Daoy (cell line): ENCODE measurements at places on chromosomes 2 and 18.
A peak's percentile ranks its signal among the peaks of the same experiment; 100 is the strongest.

DNA sequence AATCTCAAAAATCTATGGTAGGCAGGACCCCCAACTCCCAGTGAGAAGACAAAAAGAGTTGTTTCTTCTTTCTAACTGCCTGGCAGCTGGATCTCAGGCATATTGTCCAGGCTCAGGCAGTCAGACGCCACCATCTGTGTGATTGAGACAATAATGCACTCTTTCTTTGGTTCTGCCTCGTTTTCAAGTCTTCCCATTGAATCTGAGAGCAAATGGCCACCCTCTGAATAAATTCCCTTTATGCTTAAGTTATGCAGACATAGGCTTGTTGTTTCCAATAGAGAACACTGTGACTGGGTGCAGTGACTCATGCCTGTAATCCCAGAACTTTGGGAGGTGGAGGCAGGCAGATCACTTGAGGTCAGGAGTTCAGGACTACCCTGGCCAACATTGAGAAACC is 15.3 kb upstream of the CD207 start:
- DNase-seq = no peak

- DNase-seq = peak; percentile 29
Observed at GRCh38 chr18:61475931-61476330, 142.7 kb downstream of the CDH20 start.

DNA sequence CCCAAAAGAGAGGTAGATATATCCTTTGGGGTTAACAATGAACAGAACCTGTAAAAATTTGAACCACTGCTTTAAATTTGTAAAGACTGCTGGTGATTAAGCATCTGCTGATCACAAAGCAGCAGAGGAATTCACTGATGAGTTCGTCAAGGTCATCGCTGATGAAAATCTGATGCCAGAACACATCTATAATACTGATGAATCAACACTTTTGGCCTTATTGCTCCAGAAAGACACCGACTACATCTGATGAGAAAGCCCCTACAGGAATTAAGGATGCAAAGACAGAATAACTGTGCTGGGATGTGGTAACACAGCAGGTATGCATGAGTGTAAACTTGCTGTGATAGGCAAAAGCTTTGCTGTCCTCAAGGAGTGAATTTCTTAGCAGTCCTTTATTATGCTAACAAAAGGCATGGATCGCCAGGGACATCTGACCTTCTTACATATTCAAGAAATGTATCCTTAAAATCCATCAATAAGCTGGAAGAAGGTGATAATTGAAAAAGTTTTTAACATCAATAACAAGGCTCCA is 30.5 kb upstream of the SGPP2 start:
- no peak for DNase-seq

- peak; percentile 86 for DNase-seq
Observed at GRCh38 chr2:23390152-23390551, 5.2 kb downstream of the KLHL29 start.

- DNase-seq = no peak
Observed at GRCh38 chr18:33588361-33588760, 10.3 kb downstream of the ASXL3 start.

- no peak for DNase-seq
Observed at GRCh38 chr2:42359304-42359964, 1.6 kb downstream of the COX7A2L start.

DNA sequence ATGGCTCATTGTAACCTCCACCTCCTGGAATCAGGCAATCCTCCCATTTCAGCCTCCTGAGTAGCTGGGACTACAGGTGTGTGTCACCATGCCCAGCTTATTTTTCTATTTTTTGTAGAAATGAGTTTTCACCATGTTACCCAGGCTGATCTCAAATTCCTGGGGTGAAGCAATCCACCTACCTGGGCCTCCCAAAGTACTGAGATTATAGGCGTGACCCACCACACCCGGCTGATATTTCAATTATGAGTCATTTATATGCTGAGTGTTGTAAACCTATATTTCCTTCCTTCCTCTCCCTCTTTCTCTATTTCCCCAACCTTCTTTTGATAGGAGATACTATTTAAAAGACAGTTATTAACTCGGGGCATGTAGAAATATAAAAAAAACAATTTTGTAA is 469.6 kb upstream of the ID2 start:
- DNase-seq = no peak

DNA sequence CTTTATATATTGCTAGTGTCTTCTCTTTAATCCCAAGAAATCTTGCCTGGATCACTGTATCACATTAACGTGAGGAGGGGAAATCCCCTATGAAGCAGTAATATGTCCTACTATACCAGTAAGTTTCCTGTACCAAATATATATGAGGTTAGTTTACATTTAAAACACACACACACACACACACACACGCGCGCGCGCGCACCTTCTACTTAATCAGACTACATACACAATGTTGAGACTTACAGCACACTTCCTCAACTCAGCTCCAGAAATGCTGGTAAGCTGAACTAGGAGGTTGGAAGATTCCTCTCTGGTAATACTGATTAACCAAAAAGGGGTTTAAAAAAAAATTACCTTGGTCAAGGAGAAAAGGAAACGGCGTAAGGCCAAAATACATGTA is 49.3 kb downstream of the USP34 start:
- DNase-seq = no peak

DNA sequence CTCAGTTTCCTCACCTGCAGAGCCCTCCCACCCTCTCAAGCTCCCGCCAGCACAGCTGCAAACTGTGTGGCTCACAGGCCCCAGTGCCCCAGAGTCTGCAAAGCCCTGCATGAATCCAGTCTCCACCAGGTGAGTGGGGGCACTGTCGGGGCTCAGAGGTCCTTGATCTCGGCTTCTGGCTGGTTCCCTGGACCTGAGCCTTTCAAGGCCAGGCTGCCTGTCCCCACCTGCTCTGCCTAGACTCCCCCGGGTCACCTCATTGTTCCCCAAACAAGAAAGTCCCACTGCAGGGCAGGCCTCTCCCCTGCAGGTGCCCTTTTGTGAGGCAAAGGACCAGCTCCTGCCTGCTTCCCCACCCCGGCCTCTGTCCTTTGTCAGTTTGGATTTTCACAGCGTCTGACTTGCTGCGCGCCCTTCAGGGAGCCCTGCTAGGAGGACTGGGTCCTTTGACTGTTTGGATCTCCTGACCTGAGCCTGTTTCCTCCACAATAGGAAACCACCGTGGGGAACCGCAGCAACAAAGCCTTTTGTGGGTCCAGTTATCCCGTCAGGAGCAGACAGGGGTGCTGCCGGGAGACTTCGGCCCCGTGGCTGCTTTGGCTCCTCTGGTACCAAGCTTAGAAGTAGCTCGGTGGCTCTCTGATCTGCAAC is 200.5 kb upstream of the HDAC4 start:
- no peak for DNase-seq

DNA sequence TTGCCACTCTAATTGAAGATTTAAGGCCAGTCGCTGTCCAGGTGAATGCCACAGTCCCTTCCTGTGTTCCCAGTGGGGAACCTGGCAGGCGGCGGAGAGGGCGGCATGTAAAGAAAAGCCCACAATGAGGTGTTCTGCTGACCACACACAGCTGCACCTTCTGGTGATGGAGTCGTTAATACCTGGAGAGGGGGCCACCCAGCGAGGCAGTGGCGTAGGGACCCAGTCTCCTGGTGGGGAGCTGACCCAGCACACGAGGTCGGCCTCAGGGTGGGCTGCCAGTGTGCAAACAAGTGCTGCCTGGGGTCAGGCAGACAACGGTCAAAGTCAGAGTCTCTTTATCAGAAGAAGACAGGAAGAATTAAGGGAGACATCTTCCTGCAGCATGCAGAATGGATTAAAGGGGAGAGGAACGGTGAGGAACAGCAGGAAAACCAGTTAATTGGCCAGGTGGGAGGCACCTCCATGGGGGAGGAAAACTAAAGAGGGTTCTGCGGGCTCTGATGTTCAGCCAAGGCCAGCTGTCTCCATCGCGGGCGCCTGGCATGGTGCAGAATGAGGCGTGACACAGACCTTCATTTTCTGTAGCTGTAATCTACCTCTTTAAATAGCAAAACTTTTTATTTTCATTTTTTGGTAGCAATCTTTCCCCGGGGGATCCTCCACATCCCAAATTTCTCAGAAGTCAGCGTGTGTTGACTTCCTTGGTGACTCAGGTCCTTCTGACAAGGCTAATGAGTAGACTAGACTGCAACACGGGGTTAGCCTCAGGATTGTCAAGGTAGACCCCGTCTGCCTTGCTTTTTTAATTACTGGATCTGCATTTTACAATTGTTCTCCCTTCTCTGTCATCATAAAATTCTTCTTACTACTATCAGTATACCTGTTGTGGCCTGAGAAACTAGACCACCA is 78.3 kb downstream of the SMAD7 start:
- peak; percentile 70 for DNase-seq

DNA sequence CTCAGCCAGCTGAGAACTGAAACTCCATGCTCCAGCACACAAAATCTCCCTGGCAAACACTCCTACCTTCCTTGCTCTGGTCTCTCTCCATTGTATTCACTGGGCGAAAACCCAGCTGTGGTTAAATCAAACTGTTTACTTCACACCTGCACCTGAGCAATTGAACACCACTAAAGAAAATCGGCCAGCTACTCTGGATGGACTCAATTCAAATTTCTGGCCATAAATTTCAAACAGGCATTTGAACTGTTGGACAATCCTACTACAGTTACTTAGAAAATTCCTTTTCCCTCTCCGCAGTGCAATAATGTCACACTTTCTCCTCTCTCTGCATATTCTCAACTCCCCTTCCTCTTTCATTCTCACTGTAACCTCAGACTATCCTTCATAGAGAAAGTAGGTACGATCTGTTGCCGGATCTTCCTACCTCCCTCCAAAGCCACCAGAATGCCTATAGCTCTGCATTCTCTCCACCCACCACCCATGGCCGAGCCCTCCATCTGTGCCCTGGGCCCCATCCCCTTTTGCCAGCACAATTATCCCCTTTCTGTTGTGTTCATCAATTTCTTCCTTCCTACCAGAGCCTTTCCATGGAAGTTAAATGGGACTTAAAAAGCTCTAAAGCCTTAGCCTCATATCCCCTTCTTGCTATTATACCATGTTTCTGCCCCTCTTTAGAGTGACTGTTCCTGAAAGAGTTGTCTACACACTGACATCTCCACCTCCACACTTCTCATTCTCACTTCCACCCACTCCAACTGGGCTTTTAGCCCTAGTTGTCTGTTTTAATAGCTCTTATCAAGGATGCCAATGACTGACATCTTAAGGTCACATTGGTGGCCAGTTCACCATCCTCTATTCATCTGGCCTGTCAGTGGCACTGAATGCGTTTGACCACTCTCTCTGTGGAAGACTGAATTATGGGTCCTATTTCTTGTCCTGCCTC is 127.5 kb upstream of the SLC1A4 start:
- no peak for DNase-seq

- DNase-seq = no peak
Observed at GRCh38 chr18:6857300-6857699, 127.8 kb downstream of the ARHGAP28 start.

- DNase-seq = no peak
Observed at GRCh38 chr2:98347298-98348065, 1.2 kb downstream of the CNGA3 start.

DNA sequence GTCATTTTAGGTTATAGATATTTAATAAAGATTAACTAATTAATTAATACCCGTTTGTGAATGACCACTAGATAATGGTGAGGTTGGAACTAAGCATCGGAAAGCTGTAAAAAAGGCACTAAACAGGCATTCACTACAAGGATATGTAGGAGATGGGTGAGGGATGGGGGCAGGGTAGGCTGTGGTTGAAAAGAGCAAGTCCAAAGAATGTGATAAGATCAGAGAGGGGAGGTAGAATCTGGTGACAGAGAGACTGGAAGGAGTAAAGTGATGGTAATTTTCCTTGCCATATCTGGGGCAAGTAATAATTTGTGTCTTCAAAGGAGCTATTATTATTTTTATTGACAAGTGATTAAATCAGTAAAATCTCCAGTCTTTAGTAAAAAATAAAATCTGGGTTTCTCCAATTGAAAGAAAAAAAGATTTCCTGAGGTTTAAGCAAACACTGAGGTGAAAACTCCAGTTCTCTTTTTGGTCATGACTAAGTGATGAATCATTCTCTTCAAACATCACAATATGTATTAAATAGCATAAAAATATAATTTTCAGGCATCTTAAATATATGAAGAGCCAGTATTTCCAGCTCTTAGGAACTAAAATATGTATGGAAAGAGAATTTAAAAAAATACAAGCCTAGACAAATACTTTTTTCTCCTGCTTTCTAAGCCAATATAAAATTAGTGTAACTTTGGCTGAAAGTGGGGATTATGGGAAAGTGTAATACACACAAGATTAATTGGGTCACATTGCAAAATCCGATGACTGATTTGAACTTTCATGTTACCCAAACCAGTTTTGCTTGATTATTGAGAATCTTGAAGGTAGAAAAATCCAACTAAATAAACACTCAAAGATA is 259.1 kb upstream of the RBMS1 start:
- DNase-seq = peak; percentile 73

- no peak for DNase-seq
Observed at GRCh38 chr2:182726473-182726872, 10.4 kb downstream of the DNAJC10 start.

DNA sequence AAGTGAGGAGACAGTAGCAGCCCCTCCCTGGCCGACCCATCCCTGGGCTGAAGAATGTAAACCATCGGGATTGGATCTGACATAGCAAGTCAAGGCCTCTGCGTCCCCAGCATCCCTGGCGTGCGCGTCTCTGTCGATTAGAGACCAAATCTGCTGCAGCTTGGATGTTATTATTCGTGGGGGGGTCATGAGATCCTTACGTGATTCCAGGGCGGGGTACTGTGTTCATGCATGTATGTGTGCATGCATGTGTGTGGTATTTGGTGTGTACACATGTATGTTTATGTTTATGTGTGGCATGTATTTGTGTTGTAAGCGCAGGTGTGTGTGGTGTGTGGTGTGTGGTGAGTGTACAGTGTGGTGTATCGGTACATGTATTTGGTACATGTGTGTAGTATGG is 741.8 kb upstream of the SALL3 start:
- no peak for DNase-seq

DNA sequence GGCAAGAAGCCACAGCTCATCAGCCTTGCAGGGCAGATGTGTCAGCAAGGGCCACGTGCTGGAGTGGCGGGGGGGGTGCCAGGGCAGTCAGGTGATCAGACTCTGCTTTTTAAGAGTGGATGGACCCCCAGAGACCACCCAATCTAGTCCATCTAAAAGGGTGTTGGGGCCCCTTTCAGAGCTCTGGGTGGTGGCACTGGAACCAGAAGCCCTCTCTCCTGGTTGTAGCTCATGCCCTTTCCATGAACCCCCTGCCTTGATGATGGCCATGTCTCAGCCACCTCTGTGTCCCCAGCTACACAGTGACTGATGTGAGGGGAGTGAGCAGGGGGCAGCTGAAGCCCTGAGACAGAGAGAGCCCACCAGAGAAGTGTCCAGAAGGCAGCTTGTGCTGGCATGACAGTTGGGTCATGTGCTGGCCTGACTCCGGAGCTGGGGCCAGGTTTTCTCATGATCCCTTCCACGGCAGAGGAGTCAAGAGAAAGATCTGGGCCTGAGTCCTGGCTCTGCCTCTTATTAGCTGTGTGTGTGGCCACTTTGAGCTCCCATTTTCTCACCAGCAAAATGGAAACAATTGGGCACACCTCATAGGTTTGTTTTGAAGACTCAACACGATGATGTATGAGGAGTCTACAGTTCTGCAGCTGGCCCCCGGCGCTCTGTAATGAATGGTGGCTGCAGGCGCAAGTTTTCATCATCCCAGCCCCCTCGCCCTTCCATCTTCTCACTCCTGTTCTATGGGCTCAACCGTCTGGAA is 195.7 kb downstream of the ZFP36L2 start:
- no peak for DNase-seq

- DNase-seq = no peak
Observed at GRCh38 chr2:155830351-155830750, 502.2 kb downstream of the NR4A2 start.
